ENCODE measurements at places on chromosomes 5 and 9.

GRCh38 chr5:123879071-123879470, 367.1 kb downstream of the CSNK1G3 start:
- DNase-seq: no peak

DNA sequence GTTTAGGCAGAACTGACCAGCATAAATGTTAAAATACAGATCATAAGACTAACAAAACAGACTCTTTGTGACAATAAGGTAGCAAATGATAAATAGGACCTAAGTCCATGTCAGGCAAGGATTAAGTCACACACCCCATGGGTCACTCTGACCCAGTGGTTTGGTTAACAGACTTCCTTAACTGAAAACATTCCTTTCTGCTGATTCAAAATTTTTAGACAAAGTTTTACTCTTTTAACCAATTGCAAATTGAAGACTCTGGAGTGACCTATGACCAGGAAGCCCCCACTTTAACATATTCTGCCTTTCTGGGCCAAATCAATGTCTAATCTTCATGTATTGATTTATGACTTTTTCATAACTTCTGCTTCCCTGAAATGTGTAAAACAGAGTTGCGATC, 4.9 kb upstream of the NXNL2 start:
- DNase-seq: peak; percentile 72

GRCh38 chr5:149383399-149383798, 4.3 kb upstream of the IL17B start:
- DNase-seq: no peak

DNA sequence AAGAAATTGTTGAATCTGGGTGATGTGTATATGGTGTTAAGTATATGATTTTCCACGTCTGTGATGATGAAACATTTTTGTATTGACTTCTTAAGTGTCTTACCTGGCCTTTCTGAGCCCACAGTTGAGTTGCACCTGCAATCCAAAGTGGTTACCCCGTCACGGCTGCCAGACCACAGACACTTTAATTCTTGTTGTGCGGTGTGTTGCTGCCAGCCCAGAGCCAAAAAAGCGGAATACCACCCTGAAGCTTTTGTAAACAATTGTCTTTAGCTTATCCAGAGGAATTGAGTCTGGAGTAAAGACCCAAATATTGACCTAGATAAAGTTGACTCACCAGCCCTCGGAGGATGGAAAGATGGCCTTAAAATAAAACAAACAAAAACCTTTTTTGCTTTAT, 35.1 kb downstream of the MTAP start:
- DNase-seq: no peak

DNA sequence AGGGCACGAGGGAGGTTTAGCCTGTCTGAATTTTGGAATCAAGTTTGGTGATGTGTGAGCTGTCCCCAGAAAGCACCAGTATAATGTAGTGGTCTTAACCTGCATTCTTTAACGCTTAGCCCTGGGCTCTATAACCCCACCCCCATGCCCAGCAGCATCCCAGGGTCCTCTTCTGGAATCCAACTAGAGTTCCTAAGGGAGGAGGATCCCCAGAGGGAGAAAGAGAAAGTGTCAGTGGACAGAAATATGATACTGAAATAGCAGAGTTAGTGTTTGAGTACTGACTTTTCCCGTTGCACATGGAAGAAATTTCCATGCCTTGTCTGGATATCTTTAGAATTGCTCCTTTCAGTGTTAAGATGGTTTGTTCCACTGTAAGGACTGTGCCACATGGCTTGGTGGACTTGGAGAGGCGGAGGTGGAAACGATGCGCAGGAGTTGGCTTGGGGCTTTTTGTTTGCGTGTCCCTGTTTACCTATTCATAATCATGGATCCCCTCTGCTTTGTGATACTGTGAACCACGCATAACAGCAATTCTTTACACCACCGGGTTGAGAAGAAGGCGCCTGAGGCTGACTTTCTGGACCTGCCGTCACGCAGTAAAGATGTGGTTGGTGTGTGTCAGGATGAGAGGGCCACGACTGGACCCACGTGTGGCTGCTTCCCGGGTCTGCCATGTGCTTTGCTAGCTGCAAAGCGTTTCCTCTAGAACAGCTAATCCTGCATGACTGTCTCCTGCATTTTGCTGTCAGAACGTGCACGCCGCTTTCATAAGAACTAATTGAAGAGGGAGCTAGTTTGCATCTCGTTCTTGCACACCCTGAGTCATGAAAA, 142.3 kb downstream of the SMARCA2 start:
- DNase-seq: peak; percentile 74

Data from AG08395 (cell line).